LoVo (cell line): ENCODE measurements at places on chromosomes 3 and 15.

GRCh38 chr3:8576841-8577571 lies 67.6 kb downstream of the SSUH2 start:
- DNase-seq = no peak

DNA sequence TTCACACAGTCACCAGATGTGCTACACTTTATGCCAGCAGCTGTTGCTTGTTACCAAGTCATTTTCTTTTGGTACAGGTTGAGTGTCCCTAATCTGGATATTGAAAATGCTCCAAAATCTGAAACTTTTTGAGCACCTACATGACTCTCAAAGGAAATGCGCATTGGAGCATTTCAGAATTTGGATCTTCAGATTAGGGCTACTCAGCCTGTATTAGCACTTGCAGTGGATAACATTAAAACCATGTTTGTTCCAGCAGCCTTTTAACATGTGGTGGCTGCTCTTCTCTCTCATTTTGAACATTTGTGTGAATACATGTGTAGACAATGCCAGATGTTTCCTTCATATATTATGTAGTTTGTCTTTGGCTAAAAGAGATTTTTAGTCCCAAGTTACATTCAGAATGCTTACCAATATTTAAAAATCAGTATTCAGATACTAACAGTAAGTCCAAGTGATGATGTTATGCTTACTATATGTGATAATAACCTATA lies 230.9 kb upstream of the UBE2E1 start:
- no peak for DNase-seq

DNA sequence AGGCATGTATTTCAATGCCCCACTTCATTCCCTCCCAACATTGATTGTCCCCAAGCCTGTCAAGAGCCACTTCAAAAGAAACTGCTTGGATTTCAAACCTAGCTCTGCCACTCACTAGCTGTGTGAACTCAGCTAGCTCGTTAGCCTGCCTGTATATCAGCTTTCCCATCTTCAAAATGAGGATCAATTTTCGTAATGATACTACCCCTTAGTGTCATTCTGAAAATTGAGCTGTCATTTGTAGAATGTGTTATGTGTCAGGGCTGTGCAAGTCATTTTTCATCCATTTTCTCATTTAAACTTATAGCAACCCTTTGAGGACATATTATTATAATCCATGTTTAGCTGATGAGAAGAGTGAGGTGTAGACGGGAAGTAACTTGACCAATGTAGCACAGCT lies 88.6 kb downstream of the TRIM42 start:
- no peak for DNase-seq

GRCh38 chr15:52155878-52156277 lies 35.3 kb downstream of the GNB5 start:
- no peak for DNase-seq

GRCh38 chr3:4063916-4064574 lies 239.1 kb upstream of the SETMAR start:
- no peak for DNase-seq

DNA sequence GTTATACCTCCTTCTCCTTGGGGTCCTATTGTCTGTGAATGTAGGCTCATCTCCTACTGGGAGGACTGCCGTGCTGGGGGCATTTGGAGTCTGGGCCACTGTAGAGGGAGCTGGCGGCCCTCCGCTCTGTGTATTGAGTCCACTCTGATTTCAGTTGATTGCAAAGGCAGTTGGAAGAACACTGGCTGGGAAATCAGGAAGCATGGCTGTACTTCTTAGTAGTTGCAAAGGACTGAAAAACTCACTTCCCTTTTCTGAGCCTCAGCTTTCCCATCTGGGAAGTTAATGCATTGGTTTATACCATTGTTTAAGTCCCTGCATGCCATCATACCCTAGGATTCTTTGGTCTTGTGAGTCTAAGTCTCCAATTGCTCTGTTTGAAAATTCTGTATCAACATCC lies 46.7 kb downstream of the TMED3 start:
- no peak for DNase-seq

DNA sequence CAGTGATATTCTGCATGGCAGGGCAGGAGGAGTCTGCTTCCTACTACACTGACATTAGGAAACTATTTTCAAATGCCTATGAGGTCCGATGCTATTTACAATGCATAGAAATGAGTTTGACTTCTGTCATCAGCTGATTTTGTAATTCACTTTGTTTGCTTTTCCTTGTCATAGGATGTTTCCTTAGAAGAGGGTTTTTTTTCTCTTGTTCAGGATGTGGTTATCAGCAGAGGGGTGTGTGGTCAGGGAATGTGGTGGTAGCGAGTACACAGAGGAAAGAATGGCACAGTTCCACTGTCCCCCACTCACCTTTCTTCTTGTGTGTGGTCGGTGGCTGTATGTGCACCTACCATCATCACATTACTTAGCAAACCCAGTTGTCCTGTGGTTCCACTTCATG lies 231.5 kb downstream of the LRTM1 start:
- no peak for DNase-seq

- DNase-seq = no peak
Observed at GRCh38 chr3:122513386-122514122, 1.2 kb downstream of the KPNA1 start.

DNA sequence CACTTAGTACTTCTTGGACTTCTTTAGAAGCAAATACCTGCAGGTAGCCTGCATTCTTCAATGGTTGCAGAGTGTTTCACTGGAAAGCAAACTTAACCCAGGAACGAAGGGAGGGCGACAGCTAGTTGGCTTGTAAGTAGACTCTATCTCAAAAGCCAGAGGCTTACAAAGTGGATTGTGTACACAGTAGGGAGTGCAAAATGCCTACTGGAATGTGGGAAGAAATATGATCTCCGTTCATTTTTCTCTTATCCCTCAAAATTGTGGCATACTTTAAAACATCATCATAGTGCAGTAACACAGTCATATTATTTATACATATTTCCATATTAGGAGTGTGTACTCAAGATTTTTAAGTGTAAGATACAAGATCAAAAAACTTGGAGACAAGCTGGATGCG lies 155.7 kb downstream of the LIPC start:
- DNase-seq = no peak

- DNase-seq = no peak
Observed at GRCh38 chr3:125003859-125004595, 51.8 kb downstream of the HEG1 start.

DNA sequence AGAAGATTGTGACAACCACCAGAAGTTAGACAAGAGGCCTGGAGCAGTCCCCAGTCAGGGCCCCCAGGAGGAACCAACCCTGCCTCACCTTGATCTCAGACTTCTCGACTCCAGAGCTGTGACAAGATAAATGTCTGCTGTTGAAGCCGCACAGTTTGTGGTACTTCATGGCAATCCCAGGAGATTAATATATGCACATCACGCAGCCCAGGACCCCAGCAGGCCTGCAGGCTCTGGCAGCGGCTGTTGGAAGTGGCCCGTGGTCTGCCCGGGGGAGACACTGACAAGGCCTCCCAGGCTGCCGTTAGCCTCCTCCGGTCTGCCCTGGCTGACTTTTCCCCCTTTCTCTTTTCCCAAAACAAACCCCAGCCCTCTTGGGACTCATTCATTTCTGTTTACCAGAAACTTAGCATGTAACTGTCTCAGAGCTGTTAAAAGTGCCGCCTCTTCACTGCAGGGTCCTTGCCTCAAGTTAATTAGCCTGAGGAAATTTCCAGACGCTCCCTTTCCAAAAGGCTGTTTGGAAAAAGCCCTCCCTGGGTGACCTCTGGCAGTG lies 183.5 kb upstream of the LYSMD4 start:
- no peak for DNase-seq

DNA sequence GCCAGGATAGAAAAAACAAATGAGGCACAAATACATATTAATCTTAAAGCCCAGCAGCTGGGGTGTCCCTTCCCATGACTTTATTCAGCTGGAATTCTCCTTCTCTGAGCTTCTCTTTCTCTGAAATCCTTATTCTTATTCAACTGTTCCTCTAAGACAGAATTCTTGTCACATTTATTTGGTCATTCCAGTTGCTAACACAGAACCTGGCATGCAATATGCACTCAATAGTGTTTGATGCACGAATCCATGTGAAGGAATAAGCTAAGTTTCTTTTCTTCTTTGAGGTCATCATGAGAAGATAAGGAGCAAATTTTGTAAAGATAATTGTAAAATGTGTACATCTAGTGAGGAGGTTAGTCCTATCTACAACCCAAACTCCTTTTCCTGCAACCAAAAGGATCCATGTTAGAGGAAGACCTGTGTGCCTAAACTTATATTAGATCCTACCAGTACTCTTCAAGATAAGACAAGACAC lies 154.2 kb upstream of the KCNMB2 start:
- DNase-seq = no peak

DNA sequence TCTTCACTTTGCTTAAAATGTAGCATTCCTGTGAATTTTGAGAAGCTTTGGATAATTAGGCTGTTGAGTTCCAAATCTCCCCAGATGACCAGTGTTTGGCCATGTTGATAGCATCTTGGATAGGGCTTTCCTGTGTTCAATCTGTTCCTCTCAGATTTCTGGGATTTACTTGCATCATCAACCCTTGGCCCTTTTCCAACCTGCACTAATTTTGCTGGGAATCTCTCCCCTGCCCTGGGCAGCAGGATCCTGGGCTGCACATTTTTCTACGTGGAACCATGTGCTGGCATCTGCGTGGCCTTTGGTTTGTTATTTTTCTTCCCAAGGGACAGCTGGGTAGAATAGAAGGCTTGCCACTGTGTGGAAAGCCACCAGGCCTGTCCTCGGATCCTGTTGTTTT lies 75.4 kb upstream of the PLXNA1 start:
- no peak for DNase-seq

GRCh38 chr3:36697229-36698001 lies 66.9 kb downstream of the DCLK3 start:
- DNase-seq = no peak

GRCh38 chr3:170054204-170054603 lies 16.4 kb downstream of the GPR160 start:
- DNase-seq = no peak

GRCh38 chr15:22888120-22888859 lies 49.8 kb downstream of the NIPA2 start:
- no peak for DNase-seq

- peak; percentile 54 for DNase-seq
Observed at GRCh38 chr3:177777699-177778098, 580.4 kb upstream of the TBL1XR1 start.

DNA sequence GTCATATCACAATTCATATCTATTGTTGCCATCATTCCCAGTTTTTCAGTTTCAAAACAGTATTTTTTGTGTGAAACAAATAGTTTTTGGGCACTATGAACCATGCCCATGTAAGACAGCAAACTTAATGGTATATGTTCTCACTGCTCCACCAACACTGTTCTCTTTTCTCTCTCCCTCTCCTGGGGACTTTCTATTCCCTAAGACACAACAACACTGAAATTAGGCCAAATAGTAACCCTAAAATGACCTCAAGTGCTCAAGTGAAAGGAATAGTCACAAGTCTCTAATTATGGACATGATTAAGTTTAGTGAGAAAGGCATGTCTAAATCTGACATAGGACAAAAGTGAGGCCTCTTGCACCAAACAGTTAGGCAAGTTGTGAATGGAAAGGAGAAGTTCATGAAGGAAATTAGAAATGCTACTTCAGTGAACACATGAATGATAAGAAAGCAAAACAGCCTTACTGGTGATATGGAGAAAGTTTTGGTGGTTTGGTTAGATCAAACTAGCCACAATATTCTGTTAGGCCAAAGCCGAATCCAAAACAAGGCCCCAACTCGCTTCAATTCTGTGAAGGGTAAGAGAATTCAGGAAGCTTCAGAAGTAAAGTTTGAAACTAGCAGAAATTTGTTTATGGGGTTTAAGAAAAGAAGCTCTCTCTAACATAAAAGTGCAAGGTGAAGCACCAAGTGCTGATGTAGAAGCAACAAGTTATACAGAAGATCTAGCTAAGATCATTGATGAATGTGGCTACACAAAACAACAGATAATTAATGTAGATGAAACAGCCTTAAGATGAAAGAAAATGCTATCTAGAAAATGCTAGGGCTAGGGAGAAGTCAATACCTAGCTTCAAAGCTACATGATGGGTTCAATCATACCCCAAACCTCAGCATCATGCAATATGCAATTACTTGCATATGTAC lies 104.2 kb downstream of the CBLB start:
- DNase-seq = no peak

GRCh38 chr15:95565690-95566089 lies 764.8 kb upstream of the NR2F2 start:
- DNase-seq = no peak

DNA sequence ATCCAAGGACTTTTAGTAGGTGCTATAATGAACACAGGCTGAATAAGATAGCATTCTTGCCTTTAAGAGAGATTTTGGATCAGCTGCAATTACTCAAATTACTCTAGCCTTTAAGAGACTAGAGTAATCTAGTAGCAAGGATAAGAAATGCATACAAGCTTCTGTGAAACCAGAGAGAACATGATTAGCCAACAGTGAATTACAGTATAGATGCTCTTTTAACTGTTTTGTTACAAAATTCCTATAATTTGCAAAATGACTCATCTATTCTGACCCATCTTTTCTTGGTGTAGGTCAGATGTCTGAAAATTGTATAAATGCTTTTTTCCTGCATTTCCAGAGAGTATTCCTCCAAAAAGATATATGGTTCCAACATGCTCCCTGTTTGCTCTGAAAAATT lies 66.9 kb downstream of the CEP63 start:
- DNase-seq = no peak

DNA sequence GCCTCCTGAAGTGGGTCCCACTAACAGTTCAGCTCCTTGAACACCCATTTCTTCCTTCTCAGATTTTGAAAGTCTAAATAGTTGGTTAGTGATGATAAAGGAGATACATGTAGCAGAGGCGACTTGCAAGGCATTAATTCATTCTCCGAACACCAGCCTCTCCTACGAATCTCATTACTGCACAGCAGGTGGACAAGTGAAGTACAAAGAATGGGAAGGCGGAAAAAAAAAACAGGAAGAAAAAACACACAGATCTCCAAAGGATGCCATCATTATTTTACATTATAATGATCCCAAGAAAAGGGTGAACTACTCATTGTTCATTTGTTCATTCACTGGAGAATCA lies 276.5 kb downstream of the MAGI1 start:
- no peak for DNase-seq

DNA sequence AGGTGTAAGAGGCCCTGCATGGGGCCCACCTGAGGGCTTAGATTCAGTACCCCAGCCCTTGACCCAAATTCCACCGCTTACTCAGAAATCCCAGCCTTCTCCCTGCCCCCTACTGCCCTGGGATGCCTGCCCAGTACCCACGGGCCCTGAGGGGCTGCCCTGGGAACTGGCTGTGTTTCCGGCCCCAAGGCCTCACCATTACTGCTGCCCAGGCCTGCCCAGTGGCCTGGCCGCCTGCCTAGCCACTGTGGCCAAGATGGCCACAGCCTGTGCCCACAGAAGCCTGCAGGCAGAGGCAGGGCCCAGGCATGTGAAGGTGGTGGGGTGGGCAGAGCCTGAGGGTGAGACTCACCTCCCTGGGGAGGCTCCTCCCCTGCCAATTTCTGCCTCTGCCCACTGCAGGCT lies 6.1 kb upstream of the PRKCD start:
- DNase-seq = no peak

- no peak for DNase-seq
Observed at GRCh38 chr3:39744746-39745145, 64.7 kb upstream of the MYRIP start.
